ENCODE measurements at places on chromosomes 13 and 19.

DNA sequence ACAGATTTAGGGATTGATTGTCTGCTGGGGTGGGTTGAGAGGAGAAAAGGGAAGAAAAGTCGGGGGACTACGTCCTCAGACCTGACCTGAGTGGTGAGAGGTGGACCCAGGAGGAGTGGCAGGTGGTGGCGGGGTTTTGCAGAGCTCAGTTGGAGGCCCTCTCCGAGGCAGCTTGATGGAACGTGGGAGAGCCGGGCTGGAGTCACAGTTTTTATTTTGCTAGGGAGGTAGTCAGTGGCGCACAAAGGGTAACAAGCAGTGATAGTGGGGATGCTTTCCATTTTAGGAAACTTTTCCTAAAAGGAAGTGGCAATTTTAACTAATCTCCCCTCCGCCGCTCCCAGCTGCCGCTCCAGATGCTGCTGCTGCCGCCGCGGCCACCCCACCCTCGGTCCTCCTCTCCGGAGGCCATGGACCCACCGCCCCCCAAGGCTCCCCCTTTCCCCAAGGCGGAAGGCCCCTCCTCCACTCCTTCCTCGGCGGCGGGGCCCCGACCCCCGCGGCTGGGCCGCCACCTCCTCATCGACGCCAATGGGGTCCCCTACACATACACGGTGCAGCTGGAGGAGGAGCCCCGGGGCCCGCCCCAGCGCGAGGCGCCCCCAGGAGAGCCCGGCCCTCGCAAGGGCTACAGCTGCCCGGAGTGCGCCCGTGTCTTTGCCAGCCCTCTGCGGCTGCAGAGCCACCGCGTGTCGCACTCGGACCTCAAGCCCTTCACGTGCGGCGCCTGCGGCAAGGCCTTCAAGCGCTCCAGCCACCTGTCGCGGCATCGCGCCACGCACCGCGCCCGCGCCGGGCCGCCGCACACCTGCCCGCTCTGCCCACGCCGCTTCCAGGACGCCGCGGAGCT is 1.1 kb upstream of the ZNF581 start:
- no peak for DNase-seq

DNA sequence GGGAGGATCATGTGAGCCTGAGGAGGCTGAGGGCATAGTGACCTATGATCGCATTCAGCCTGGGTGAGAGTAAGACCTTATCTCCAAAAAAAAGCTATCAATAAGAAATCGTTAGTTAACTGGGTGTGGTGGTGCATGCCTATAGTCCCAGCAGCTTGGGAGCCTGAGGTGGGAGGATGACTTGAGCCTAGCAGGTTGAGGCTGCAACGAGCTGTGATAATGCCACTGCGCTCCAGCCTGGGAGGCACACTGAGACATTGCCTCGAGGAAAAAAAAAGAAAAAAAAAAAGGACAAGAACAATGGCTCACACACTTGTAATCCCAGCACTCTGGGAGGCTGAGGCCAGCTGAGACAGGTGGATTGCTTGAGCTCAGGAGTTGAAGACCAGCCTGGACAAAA is 16.2 kb downstream of the PSPC1 start:
- DNase-seq = no peak

- no peak for DNase-seq
These were observed 368.8 kb downstream of the SUCLA2 start for GRCh38 chr13:47632311-47632710.

DNA sequence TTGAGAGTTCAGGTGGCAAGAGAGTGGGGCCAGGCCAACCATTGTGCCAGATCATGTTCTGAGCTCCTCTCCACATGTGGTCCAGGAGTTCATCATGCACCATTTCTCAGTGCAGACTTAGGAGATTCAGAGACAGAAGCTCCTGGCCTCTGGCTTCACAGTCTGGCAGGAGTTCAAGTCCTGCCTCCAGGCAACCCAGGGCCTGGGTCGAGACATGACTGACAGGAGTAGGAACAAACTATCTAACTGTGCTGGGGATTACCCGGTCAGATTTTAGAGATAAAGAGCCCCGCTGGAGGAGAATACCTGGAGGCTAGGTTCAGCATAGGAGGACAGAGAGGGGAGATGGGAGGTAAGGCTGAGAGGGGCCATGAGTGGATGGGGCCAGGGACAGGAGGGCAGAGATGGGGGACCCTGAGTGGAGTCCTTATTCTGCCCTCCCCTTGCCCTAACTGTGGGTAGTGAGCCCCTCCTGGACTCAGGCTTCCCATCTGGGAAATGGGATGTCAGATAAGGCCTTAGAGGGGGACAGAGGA is 906 bp upstream of the CYP4F11 start:
- DNase-seq = no peak

DNA sequence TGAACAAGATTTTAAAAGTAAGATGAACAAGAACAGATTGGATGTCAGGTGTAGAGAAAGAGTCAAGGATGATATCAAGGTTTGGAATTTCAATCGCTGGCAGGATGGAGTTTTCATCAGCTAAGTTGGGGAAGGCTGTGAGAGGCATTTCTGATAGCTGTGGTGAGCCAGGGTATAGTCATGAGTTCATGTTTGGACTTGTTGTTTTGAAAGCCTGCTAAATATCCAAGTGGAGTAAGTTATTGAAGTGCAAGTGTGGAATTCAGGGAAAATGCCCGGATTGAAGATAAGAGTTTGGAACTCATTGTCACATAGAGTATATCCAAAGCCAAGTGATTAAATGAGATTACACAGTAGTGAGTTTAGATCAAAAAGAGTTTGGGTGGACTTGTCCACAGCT is 11.0 kb upstream of the EPSTI1 start:
- DNase-seq = no peak

- no peak for DNase-seq
These were observed 97.2 kb downstream of the SUCLA2 start for GRCh38 chr13:47903836-47904235.

GRCh38 chr19:17358395-17358794 is 18.7 kb downstream of the PLVAP start:
- DNase-seq = no peak

DNA sequence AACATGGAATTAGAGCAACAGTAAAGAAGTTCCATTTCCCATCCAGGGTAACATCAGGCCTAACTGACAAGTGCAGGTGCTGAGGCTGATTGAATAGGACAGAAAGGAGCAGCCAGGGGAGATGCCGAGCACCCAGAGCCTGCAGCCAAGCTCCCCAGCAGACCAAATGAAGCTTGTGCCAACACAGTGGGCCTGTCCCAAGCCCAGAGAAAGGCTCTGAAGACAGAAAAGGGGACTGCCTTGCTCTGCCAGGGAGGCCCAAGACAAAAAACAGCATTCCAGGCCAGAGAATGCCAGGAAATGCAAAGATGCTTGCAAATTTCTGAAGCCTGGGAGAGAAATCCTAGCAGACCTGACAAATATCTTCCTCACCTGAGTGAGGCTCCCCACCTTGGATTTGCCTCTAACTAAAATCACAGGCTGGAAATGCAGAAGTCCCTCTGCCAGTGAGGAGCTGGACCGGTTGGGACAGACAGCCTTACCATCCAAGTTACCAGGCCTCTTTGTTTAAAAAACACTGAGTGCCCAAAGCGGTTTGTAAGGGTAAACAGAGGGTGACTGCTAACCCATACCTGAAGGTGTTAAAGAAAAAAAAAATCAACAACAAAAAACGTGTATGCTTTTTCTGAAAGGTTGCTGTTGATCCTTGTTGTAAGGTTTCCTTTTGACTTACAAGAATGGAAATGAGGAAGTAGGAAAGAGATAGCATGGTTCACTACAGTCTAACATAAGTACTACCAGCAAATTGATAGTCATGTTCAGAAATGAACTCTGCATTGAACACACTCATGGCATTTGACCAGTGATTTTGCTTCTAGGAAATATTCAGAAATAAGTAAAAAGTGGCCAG is 11.8 kb upstream of the HMGB1 start:
- DNase-seq = no peak

DNA sequence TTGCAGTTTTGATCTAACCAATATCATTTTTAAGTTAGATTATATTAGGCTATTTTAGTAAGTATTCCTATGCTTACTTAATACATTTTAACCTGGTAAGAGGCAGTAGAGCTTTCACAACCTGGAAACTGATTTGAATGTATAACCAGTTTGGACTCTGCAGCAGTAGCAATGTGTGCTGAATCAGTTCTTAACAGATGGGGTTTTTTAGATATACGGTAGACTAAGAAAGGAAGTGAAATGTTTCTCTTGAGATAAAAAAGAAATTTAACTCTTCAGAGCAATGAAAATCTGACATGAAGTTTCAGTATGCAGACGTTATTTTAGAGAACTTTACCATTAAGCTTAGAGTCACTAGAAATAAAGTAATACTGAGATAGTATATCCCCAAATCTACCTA is 2.7 kb downstream of the NBEA start:
- no peak for DNase-seq

DNA sequence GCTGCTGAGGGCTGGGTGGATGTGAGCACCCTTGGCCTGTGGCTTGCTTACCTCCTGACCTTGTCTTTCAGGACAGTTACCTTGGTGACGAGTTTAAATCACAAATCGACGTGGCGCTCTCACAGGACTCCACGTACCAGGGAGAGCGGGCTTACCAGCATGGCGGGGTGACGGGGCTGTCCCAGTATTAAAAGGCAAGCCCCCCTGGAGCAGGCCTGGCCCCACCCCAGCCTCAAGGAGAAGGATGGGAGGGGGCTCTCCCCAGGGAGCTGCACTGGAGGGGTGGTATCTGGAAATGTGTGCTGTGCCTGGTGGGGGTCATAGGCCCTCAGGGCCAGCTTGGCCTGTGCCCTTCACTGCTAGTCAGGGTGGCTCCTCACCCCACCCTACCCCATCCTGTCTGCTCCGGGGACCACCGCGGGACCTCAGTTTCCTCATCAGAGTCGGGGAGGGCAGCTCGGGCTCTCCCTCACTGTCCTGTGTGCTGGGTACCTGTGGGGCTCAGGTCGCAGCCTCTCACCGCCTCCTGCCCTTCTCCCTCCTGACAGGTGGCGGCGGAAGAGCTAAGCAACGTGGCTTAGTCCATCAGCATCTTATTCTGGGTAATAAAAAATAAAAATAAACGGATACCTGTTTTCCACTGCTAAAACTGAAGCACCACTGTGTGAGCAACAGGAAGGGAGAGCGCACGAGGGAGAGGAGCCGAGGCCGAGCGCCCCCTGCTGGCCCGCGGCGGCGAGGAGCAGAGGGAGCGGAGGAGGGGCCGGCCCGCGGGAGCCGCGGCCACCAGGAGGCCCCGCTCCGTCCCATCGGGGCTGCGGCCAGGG is 29.8 kb downstream of the CERS1 start:
- DNase-seq = peak; percentile 33

GRCh38 chr19:47107202-47107952 is 6.2 kb downstream of the ZC3H4 start:
- no peak for DNase-seq

DNA sequence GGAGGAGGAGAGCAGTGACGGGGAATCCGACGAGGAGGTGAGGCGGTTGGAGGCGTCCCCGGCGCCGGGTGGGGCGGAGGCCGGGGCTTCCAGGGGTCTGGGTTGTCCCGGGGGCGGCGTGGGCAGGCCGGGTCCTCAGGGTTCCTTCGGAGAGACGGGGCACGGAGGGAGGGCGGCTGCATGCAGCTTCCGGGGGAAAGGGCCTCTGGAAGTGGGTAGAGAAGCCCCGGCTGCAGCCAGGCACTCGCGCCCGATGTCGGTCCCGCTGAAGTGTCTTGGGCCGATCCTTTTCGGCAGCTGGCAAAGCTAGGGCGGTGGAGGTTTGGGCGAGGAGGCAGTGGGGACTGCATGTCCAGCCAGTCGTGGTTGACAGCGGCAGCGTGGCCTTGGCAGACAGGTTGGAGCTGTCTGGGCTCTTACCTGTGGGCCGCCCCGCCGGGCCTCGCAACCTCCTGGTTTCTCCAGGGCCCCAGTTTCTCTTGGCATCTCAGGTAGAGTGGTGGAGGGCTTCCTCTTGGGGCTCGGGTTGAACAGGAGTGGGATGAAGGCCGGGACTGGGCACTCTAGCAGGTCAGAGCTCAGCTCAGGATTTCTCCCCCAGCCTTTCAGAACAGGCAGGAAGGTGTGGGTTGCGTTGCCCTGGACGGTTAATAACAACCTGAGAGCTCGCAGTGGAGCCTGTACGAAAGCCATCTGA is 690 bp downstream of the KMT2B start:
- DNase-seq = no peak

- DNase-seq = no peak
These were observed 106.5 kb downstream of the LHFPL6 start for GRCh38 chr13:39496506-39496905.

DNA sequence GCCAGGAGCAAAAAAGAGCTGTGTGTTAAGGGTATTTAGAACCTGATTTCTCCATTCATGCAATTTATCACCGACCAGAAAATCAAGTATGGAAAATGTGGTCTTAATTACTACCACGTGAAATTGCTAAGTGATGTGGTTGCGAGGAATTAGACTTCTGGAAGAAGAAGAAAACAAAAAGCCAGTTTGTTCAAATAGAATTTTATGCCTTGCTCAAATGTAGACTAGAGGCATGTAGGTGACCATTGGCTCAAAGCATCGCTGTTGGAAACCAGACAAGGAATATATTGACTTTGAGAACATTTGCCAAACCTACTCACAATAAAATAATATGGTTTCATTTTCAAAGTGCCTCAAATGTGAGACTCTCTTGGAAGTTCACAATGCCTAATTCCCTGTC is 57.3 kb upstream of the LRCH1 start:
- no peak for DNase-seq

GRCh38 chr13:21898945-21899344 is 228.1 kb downstream of the FGF9 start:
- DNase-seq = no peak

DNA sequence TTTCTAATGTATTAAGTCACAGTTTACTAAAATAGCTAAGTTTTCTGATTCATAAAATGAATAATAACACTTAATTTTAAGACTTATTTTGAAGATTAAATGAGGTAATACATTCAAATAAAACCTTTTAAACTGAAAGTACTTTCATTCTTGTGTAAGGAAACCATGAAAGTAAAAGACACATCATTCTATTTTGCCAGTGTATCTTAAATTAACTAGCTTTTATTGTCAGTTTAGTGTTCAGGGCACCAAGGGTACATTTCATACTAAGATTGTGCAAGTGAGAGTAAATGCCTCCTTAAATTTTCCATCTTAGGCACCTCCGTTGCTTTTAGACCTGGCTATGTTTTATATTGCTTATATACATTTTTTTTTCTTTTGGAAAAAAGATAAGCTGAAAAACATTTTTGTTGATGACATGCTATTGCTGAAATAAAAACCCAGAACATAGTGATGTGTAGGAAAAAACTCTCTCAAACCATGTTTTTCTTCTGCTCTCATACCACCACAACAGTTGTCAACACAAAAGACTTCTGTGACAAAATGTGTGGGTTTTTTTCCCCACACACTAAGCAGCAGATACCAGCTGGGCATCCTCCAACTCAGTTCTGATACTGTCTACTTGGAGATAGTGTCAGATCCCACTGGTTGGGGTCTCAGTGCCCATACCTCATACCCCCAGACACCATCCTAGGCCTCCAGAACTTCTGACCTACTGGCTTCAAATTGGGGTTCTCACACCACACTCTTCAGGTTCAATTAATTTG is 30.7 kb upstream of the LPAR6 start:
- DNase-seq = no peak

DNA sequence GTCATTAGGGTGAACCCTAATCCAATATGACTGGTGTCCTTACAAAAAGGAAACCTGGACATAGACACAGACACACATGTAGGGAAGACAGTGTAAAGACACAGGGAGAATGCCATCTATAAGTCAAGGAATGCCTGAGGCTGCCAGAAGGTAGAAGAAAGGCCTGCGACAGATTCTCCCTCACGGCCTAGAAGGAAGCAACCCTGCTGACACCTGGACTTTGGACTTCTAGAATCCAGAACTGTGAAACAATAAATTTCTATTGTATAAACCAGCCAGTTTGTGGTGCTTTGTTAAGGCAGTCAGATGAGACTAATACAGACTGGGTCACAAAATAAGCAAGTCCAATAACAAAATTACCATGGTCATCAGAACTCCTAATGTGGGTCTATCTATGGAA is 120.4 kb downstream of the ENOX1 start:
- no peak for DNase-seq

GRCh38 chr13:36917311-36917710 is 2.7 kb downstream of the SMAD9 start:
- DNase-seq = no peak
